ENCODE measurements at places on chromosomes 12 and 14. TPM values are rescaled to one million over a fixed set of nuclear protein-coding genes. Genes with fewer than 3 reads are reported as not detected.

Gene SNAPC1
- 1.3 TPM for total RNA-seq

DNA sequence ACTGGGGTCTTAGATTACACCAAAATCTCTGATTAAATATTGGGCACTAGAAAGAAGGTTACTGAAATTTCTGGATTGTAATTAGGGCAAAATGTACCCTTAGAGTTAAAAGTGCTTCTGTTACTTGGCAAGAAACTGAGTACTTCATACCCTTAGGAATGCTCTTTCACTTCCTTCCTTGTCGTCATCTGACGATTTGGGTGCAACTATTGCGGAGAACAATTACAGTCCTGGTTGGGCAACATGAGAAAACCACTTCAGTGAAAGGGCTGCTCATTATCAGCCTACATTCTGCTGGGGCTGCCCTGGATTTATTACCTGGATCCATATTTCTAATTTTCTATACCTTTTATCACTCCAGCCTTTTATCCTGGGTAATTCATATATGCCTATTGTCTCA is 348.5 kb upstream of the MDGA2 start:
- DNase-seq = no peak

Gene USP44
- total RNA-seq = 2.7 TPM

Gene DYRK2
- total RNA-seq = 70.9 TPM

Gene NINJ2
- 0.76 TPM for total RNA-seq

- no peak for DNase-seq
Measured at GRCh38 chr14:45261209-45261608, 8.2 kb upstream of the MIS18BP1 start.

GRCh38 chr14:91310606-91311283 is 66.2 kb upstream of the GPR68 start:
- no peak for DNase-seq

GRCh38 chr12:42933461-42934081 is 344.0 kb upstream of the PRICKLE1 start:
- DNase-seq = no peak

Gene CACNB3
- total RNA-seq = 155 TPM

DNA sequence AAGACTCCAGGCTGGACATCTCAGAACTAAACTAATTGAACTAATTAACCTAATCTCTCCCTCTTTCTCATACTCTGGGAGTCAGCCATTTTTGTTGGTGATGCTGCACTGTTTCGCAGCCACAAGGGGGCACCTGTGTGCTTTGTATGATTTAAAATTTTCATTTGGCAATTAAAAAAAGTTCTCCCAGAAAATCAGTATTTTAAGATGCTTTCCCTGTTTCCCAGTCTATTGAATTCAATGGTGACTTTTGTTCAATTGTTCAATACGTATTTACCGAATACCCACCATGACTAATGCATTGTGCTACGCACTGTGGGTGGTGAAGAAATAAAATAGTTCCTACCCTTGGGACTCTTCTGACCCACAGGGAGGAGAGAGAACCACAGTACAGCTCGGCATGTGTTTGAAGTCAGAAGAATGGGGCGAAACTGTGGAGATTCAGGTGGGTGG is 63.7 kb downstream of the ZNF664 start:
- peak; percentile 43 for DNase-seq

Gene ACSS3
- total RNA-seq = 3.6 TPM

Gene TAS2R9
- not detected for total RNA-seq

- no peak for DNase-seq
Measured at GRCh38 chr12:2804393-2805142, 7.9 kb upstream of the ITFG2 start.

- DNase-seq = no peak
Measured at GRCh38 chr14:96268431-96269358, 12.7 kb downstream of the BDKRB1 start.

GRCh38 chr12:11863478-11863906 is 207.2 kb upstream of the BCL2L14 start:
- DNase-seq = no peak

Gene CCDC38
- total RNA-seq = not detected

Gene TAS2R8
- total RNA-seq = not detected

Data from glutamatergic neuron (in vitro differentiated cells).